NCI-H446 treated with DMSO at 0.1 percent for 48 hours (cell line): ENCODE measurements at places on chromosomes 5 and 9.

GRCh38 chr9:20078246-20078645 is 289.4 kb upstream of the SLC24A2 start:
- DNase-seq, result no peak

DNA sequence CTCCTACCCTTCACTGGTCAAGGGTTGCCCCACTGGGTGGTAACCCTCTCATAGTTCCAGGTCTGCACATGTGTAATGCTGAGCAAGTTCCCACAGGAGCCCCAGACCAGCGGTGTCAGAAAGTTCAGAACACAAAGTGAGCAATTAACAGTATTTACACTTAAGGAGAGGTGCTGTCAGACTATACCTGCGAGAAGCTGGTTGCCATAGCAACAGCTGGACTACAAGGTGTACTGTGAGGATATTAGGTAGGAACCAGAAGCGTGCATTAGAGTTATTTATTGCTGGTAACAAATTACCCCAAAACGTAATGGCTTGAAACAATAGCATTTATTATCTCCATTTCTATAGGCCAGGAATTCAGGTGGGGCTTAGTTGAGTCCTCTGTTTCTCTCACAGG is 317.0 kb upstream of the RPS23 start:
- no peak for DNase-seq

GRCh38 chr5:51829230-51829629 is 446.0 kb downstream of the ISL1 start:
- no peak for DNase-seq

DNA sequence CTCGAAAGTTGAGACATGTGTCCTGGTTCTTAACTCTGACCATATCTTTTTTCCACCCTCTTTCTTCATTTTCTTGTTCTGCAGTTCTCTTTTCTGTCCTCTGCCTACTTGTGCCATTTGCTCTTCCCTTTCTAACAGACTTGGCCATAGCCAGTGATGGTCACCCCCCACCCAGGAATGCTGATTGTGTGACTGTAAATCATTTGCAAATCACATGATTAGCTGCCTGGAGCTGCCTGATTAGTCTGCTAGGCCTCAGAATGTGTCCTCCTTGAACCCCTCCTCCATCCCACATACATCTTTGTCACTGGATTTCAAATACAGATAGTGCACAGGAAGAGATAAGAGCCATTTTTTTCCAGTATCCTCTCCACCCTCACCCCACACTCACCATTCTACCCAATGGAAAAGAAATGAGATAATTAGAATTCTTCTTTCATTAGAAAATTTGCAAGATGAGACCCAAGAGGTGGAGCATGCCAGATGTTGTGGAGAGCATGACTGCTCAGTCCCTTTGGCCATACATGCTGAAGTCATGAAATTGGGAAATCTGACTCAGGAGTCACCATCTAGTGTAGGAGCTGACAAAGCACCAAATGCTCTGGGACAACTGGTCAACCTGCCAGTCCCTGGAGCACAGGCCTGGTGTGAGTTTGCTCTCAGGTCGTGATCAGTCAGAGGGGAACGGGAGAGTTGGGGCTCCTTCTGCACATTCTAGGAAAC is 538.2 kb downstream of the CCDC171 start:
- DNase-seq, result no peak

- no peak for DNase-seq
Observed at GRCh38 chr9:98944057-98944733, 488 bp downstream of the COL15A1 start.

GRCh38 chr5:124606093-124606492 is 140.3 kb downstream of the ZNF608 start:
- no peak for DNase-seq

- DNase-seq, result no peak
Observed at GRCh38 chr5:169200125-169200778, 100.7 kb downstream of the SLIT3 start.

DNA sequence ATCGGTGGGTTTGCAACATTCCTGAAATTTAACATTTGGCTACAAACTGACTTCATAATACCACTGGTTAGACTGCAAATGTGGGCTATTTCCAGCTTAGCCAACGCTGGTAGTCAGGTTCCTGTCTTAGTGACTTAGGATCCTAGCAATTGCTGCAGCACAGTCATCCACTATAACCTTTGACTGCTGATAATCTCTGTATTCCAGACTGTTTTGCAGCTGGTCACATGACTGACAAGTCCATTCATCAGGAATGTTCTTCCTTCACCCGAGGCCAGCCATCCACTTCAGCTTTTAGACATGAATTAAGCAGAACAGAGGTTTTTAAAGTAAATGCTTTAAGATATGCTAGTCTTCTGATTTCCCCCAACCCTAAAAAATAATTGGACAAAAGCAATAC is 425.9 kb upstream of the MPDZ start:
- DNase-seq, result no peak

DNA sequence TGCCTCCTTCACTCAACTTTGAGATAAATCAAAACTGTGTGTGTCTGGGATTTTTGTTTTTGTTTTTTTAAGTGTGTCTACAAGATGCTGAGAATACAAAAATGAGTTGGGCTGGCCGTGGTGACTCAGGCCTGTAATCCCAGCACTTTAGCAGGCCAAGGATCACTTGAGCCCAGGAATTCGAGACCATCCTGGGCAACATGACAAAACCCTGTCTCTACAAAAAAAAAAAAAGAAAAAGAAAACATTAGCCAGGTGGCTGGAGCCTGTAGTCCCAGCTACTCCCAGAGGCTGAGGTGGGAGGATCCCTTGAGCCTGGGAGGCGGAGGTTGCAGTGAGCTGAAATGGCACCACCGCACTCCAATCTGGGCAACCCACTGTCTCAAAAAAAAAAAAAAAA is 21.0 kb downstream of the HNRNPK start:
- DNase-seq, result no peak

DNA sequence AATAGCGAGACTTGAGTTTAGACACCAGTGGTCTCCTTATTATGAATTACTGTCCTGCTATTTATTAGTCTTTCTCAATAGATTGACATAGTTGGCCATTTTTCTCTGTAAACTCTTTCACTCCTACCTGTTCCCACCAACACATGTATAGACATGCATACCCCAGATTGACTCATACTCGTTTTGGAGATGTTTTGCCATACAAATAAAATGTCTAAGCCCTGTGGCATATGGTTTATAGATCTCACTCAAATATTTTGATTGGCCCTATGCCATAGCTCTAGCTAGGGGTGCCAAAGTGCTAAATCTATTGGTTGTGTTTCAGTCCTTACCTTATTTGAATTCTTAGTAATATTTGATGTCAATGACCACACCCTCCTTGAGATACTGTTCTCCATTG is 42.3 kb downstream of the CAMK4 start:
- peak; percentile 75 for DNase-seq
